Lower leg skin (tissue), 4 donors: ENCODE measurements at places on chromosomes 11 and 22.

DNA sequence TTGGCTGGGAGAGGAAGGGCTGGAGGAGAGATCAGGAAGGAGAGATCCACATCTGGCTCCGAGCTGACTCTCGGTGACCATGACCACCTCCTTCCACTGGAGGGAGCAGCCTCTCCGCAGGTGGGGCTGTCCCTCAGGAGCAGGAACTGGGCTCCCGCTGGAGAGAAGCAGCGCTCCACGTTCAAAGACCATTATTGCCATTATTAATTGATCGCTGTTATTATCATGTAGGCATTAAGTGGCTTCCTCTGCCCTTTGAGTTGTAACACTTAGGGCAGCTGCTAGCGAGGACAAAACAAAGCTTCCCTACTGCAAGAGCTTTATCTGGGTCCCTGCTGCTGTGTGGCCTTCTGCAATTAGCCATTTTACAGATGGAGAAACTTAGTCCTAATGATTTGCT, 251.9 kb downstream of the ST3GAL4 start:
- no peak for DNase-seq

DNA sequence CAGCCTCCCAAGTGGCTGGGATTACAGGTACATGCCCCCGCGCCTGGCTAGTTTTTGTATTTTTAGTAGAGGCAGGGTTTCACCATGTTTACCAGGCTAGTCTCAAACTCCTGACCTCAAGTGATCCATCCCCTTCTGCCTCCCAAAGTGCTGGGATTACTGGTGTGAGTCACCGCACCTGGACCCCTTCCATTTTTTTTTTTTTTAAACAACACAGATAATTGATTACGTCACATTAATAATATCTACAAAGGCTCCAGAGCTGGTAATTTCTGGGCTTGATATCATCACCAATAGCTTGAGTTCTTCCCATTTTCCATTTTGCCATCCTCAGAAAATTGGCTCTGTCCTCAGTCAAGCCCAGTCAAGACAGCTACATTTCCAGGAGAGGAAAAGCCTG, 7.2 kb downstream of the TTLL1 start:
- DNase-seq, result no peak

DNA sequence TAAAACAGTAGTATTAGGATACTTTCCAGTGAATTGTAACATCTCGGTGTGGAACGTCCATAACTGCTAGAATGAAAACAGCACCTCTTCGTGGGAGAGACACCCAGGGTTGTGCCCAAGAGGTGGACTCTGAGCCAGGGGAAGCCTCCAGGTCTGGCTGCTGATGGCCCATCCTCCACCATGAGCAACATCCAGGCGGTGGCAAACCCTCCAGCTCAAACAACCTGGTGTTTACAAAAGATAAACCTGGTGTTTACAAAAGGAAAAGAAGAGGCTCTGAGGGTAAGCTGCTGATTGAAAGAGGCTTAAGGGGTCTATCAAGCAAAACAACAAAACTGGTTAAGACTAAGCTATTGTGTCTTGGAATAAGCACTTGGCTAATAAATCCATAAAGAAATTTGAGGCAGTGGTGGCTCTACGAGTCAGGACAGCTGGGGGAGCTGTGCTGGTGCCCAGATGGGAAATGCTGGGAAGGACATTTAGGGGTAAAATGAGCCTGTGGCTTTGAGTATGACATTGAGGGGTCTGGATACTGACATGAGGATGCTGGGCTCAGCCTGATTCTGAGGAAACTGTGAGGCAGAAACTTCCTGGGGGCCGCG, 909.0 kb downstream of the BRD1 start:
- DNase-seq, result no peak

GRCh38 chr11:8389029-8389996, 125.6 kb upstream of the LMO1 start:
- DNase-seq, result no peak

- DNase-seq, result no peak
These were observed 109.7 kb downstream of the WNT7B start for GRCh38 chr22:45867118-45867905.

DNA sequence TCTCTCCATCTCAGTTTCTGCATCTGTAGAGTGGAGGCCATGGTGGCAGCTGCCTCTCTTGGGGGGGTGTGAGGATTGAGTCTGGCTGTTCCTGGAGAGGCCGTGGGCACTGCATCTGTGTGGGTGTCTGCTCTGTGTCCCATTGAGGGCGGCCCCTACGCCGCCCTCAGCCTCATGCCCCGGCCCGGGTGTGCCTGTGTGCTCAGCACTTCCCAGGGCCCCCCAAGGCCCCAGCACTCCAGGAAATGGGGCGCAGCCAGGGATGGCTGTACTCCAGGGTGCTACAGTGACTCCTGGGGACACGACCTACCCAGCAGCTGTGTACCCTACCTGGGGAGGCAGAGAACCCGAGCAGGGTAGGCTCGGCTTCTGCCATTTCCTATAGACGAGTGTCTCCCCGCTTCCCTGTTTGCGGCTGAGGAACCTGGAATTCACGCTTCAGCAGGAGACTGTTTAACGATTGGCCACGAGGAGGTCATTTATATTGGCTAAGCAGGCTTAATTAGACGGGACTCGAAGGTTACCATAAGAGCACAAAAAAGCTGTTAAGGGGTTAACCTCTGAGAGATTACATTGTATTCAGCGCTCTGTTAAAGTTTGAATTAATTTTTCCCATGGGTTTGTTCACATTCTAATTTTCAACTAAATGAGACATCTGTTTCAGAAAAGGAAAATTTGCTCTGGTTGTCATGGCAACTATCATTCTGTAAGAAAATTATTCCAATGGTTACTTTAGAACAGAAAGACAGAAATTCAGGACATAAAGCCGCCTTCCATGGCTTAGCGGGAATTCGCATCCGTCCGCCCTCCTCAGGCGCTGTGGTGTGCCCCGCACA, 76.4 kb downstream of the MPPED1 start:
- DNase-seq, result no peak

DNA sequence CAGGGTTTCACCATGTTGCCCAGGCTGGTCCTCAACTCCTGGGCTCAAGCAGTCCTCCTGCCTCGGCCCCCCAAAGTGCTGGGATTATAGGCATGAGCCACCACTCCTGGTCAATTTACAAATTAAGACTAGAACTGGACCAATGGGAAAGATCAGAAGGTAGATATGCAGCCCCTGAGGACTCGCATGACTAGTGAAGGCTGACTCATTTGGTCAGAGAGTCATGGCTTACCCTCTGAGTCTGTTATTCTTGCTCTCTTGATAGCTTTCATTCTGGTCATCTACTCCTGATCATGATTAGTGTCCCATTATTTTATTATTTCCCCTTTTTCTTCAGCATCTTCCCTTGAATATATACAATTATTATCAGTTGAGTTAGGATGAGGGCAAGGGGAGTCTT, 2.7 kb upstream of the LDHAL6A start:
- DNase-seq, result no peak

DNA sequence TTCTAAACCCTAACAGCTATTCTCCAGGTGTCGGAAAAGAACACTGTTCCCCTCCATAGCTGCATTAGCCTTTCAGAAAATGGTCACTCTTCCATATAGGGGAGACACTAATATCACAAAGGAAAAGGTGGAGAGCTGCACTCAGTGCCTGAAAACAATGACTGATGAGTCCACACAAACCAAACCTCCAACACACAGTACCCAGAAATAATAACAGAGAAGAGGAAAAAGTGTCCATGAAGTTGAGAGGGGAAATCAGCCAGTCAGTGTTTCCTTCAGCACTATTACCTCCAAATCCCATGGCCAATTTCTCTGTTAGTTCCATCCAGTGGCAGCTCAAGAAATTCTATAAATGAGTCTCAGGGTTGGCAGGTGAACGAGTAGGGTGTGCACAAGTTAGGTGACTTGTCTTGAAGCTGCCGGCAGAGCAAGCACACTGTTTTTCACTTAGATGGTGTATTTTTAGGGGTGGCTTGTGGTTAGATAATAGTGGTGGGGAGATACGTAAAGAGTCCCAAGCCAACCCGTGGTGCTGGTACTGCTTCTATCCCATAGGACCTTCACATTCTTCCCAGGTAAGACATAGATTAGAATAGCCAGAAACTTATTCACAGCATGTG, 84.5 kb upstream of the CHRM4 start:
- DNase-seq, result no peak

GRCh38 chr11:11512090-11512489, 109.7 kb downstream of the GALNT18 start:
- DNase-seq, result no peak

- no peak for DNase-seq
These were observed 24.8 kb downstream of the MYH9 start for GRCh38 chr22:36362932-36363331.

DNA sequence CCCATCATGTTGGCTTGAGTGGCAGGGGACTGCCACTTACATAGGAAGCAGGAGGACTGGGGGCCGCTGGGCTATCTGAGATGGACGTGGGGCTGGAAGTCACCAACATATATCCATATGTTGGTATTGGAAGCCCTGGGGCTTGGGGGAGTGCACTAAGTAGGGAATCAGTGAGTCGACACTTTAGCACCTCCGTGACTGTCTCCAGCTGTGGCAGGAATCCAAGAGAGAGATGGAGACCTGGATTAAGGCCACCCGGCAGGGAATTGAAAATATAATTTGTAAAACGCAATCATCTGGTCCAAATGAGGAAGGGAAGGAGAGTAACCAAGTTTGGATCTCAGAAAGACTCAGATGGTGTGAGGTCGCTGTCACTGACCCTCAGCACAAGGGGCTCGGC, 68.4 kb downstream of the ELFN2 start:
- DNase-seq, result no peak

- DNase-seq, result no peak
These were observed 30.2 kb upstream of the CLTCL1 start for GRCh38 chr22:19321757-19322156.

DNA sequence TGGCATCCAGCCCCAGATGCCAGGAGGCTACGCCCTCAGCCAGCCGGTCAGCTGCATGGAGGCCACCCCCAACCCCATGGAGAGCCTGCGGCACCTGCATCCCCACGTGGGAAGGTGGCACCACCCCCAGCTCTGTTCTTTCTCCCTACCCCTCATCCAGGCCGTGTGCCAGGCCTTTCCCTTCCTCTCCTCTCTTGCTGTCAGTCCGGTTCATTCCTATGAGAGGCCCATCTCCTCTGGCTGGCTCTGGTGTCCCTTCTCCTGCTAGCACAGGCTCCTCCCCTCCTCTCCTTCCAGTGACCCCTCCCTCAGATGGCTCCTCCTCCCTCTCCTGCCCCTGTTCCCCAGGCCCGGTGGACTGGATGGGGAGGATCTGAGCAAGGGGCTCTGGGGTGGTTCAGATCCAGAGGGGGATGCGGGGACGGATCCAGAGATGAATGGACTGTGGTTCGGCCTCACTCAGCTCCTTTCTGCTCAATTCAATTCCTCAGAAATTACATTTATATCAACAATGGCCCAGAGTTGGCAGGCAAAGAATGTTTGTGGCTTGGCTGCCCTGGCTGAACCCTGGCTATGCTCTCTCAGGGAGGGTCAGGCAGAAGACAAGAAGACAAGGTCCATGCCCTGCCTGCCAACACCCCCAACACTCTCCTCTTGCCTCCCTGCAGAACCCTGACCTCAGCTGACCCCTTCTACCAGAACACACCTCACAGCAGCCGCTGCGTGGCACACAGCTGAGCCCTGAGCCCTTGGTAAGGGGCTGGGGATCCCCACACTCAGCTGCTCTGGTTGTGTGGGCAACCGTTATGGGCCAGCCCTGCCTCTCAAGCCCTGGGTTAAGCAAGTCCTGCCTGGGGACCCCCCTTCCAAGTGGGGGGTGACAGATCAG, 18.5 kb upstream of the LRRC10B start:
- DNase-seq, result no peak

DNA sequence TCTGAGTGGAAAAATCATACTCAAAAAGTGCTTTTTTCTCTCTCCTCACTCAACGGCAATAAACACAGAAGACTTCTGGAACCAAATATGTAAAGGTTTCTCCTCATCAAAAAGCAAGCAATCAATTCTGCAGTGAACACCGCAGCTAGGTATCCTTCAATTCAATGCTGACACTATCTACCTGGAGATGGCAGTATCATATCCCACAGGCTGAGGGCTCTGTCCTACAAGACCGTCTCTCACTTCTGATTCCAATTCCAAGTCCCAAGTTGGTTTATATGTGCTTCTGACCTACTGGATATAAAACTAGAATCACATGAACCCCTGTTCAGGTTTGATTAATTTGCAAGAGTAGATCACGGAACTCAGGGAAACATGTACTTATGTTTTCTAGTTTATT, 59.7 kb upstream of the LUZP2 start:
- no peak for DNase-seq

DNA sequence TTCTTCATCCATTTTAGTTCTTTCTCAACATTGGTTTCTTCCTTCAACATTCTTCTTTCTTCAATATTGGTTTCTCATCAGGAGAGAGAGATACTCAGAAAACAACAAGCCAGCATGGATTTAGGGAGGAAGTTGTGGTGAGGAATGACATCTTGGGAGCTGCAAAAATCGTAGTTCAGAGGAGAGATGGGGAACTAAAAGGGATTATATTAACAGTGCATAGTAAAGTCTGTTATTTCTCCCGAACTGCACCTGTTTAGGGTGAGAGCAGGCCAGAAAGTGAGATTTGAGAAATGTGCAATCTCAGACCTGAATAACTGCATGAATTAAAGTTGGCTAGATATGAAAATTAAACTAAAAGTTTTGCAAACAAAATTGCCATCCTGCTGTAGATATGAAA, 94.5 kb downstream of the CASP12 start:
- DNase-seq, result no peak

- DNase-seq, result no peak
These were observed 134.0 kb downstream of the TRIM44 start for GRCh38 chr11:35796562-35796961.

DNA sequence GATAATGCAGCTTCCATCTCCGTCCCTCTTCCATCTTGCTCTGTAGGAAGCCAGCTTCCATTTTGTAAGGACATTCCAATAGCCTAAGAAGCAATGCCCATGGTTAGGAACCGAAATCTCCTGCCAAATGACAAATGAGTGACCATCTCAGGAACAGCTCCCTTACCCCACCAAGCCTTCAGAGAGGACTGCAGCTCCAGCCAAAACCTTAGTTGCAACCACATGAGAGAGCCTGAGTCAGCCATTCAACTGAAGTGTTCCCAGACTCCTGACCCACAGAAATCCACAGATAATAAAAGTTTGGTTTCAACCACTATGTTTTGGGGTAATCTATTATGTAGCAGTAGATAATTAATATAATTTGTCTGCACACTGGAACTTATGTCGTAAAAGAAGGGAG, 51.7 kb upstream of the LDLRAD3 start:
- no peak for DNase-seq

- no peak for DNase-seq
These were observed 35.8 kb upstream of the PRR5 start for GRCh38 chr22:44666207-44666585.

GRCh38 chr22:49996518-49997250, 15.9 kb downstream of the IL17REL start:
- no peak for DNase-seq
